ENCODE measurements at places on chromosomes 3 and 15.

GRCh38 chr3:191353022-191353777, 22.9 kb upstream of the UTS2B start:
- no peak for DNase-seq

GRCh38 chr3:171343693-171344092, 116.5 kb downstream of the TNIK start:
- DNase-seq = no peak

DNA sequence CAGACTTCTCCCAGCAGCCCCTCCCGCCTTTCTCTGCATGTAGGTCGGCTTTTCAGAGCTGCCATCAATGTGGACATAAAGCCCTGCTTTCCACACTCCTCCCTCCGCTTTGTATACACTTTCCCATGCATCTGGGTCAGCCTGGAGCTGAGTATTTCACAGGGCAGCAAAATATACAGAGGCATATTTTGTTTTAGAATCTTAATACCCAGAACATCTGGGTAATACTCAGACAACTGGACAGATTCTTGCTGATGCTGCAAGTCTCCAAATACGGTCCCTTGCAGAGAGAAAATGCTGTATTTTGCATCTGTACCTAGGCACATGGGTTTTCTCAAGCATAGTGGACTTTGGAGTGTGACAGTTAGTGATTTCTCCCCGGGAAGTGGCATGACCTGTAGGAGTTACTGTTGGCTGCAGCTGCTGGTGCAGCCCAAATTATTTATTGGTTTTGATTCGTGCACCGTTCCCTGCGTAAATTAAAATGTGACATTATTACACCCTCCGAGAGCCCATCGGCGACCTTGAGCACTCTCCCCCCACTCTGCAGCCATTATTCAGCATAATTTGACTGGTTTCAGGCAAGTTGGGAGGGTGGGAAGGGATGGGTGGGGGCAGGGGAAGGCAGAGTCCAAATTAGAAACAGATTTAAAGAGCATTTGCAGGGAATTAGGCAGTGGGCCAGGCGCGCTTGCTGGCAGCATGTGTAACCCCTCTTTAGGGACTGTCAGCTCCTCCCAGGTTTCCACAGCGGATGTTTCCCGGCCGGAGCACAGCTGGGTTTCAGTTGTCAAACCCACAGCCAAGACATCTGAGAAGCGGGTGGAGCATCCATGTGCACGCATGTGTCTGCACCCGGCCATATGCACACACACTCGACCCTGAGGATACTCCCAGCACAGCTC, 100.8 kb downstream of the CPN2 start:
- no peak for DNase-seq

GRCh38 chr3:32392536-32393302, 1.1 kb downstream of the CMTM7 start:
- no peak for DNase-seq

DNA sequence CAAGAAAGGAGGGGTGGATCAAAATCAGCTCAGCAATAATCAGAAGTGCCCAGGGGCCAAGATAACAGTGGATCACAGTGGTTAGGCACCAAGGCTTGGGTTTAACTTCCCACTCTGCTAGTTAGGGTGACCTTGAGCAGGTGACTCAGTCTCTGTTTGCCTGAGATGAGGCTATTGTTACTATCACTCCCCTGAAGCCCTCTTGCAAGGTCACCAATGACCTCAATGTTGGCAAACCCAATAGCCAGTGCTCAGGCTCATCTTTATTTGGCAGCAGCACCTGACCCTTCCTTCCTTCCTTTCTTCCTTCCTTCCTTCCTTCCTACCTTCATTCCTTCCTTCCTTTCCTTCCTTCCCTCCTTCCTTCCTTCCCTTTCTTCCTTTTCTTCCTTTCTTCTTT, 102.4 kb upstream of the HACD2 start:
- DNase-seq = no peak

GRCh38 chr15:95684693-95685115, 645.8 kb upstream of the NR2F2 start:
- DNase-seq = no peak

DNA sequence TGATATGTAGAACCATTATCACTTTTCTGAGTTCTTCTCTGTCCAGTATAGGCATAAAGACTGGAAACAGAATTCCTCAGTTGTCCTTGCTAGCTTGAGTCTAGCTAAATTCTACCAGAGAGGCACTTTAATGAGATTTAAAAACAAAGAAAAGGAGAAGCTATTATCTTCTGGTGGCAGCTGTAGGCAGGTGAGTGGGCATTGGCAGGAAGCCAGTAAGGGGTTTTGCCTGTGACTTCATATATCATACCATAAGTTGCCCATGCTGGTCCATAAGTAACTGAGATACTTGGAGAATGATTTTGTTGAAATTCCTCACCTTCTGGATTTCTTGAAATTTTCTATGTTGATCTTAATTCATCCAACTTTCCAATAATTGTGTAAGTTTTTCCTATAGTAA, 402.3 kb upstream of the TGFBR2 start:
- no peak for DNase-seq

DNA sequence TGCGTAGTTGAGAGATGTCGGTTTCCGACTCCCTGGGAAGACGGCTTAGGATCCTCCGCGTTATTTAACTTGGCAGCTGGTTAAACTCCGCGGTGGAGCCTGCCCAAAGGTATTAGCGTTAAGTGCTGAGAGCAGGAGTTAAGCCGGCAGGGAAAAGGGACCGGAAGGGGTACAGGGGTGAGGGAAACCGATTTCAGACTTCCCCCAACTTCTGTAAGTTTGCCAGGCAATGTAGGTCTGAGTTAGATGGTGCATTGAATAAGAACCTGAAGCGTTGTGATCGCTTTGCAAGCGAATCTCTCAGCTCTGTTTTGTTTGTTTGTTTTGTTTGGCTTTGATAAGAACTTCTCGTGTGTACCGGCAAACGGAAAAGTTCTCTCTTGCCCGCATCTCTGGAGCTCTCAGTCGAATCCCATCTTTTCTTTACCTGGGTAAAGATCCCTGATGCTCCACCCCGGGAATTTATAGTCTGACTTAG, 6.0 kb upstream of the FEZF2 start:
- no peak for DNase-seq

GRCh38 chr15:101124731-101125451, 127.0 kb downstream of the CHSY1 start:
- DNase-seq = no peak

GRCh38 chr15:51955504-51955903, 16.1 kb downstream of the LEO1 start:
- no peak for DNase-seq

- DNase-seq = no peak
Measured at GRCh38 chr3:158160958-158161357, 51.1 kb downstream of the RSRC1 start.

DNA sequence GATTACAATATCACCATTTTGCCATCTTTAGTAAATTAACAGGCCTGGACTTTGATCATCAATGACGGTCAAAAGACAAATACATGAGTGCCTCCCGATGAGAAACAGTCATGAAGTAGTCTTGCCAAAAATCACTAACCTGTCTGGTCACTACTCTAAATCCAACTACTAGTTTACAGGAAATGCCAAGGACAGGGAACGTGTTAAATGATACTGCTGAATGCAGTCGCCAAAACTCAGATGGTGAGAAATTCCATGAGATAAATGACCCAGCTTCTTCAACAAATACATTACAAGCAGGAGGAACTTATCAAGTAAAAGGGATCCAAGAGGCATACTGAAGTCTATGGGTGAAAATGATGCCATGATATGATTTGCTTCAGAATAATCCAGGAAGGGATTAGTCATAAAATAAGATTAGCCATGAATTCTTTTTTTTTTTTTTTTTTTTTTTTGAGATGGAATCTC, 35.8 kb upstream of the ATP13A3 start:
- DNase-seq = no peak

DNA sequence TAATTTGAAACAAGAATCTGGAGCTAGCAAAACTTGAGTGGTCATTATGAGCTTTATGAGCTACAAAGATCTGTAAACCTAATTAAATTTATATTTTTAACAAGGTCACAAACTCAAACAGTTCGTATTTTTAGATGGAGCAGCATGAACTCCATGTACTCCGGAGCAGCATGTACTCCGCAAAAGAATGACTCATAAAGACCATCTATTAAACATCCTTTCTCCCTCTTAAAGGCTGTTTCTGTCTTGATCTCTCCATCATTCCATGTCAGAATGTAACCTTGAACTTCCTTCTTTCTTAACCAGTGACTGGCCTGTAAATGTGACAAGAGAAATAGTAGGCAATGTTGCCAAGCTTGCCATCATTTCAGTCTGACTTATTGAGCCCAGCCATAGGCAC, 696.9 kb downstream of the ZNF385D start:
- no peak for DNase-seq

DNA sequence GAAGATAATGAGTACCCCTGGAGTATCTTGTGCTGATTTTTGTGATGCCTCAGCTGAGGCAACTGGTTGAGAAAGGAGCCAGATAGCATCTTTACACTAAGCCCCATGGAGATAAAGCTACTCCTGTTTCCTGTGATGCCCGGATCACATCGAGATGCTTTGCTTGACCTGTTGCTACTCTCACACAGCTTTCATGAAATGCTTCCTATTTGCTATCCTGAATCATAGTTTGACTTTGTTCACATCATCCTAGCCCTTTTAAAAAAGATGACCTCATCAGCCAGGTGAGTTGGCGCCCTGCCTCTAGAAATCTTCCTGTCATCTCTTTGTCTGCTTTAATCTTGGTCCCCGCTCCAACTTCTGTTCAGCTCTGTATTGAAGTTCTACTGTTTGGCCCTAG, 409.6 kb upstream of the TBL1XR1 start:
- DNase-seq = no peak

- no peak for DNase-seq
Measured at GRCh38 chr3:183293966-183294365, 40.9 kb downstream of the B3GNT5 start.

DNA sequence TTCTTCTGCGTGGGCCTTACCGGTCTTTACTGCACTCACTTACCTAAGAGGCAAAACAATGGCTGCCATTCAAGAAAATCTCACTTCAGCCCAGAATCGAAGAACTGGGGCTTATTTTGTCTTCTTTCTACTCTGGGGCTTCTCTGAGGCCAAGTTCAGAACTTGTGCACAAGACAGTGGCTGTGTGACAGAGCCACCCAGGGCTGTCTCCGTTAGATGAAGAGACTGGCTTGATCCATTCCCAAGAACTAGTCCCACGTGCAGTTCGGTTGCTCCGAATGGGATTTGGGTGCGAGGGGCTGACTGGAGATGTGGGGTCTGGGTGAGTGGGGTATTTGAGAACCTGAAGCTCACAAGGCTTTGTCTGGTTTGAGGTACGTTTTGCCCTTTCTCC, 795 bp upstream of the TCF12 start:
- no peak for DNase-seq

DNA sequence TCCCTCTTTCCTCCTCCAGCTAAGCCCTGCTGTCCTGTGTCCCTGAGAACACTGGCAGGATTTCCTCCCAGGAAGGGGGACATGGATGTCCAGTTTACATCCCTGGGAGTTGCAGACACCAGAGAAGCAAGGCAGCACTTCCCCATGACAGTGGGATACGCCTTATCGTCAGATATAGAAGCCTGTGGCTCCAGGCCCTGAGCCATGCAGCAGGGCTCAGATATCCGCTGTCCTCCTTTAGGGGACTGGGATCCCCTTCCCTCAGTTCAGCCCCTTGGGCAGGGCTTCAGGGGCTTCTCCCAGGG, 16.4 kb downstream of the CORO2B start:
- no peak for DNase-seq

DNA sequence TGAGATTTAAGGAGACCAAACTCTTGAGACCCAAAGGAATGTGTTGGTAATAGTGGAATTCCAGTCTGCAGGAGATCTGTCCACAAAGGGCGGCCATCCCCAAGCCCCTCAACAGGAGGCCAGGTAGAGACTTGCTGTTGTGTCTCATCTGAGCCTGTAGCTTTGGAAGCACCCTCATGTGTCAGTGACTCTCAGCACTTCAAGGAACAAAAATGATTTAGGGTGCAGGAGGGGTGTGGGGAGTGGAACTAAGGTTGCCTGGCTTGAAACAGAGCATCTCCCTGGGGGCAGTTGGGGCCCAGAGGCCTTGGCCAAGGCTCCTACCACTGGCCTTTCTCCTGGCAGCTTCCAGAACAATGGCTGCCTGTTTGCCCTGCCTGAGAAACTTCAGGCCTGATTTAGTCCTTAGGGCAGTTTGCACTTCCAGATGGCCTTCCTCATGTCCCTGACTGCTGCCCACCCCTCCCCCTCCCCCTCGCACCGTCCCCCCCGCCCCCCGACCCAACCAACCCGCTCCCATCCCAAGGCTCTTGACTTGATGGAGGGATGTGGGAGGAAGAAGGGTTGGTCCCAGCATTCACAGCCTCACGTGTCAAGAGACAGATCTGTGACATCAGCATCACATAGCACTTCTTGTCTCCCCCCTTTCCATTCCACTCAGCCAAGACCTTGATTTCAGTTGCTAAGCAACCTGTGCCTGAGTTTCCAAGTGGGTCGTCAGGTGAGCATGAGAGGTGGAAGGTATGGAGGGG, 77.1 kb downstream of the CORO2B start:
- DNase-seq = no peak

DNA sequence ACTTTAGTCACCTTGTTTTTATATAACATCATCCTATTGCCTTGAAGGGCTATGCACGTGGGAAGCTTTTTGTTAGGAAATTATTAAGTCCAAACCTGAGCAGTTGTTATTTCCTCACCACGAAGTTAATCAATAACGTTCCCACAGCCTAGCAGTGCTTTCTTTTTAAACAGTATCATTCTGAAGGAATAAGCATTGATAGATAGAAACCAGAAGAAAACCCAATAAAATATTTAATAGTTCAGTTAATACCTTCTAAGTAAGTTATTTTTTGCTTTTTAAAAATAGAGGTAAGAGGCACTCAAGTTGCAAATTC, 149.3 kb downstream of the KCNMB2 start:
- no peak for DNase-seq

DNA sequence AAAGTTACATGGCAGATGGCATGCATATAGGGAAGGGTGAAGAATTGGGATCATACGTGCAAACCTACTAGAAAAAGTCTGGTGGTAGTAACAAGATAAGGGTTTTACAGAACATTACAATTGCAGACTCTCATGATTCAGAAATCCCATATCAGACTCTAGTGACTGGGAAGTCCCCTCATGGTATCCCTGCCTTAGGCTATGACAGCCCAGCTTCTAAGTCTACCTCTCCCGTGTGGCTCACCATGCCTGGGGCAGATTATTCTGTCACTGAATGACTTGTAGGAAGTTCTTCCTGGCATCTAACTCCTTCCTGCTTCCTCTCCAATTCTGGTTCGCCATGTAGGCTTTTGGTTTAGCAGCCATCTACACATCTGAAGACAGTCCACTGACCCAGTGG, 5.7 kb upstream of the SLC6A11 start:
- no peak for DNase-seq

DNA sequence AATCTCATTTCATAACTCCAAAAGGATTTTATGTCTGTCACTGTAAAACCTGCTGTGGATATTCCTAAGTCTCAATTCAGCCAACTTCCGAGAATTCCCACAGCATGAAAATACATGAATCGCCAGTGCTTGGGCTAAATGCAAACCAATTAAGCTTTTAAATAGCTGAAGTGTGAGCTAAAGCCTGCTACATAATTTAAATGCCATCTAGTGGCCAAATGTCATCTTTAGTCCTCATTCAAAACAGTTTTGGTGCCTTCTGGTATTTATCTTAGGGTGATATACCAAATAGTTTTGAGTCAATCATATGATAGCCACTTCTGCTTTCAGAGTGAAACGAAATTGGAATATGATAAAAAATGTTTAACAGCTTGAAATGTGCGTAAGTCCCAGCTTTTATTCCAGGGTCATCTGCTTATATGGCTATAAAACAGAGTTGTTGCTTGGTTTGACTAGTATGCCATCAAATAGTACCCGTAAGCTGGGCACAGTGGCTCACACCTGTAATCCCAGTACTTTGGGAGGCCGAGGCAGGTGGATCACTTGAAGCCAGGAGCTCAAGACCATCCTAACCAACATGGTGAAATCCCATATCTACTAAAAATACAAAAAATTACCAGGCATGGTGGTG, 41.8 kb upstream of the CCNL1 start:
- no peak for DNase-seq

All from D721Med (cell line).